ENCODE measurements at places on chromosomes 4 and X. TPM values are rescaled to one million over a fixed set of nuclear protein-coding genes. Genes with fewer than 3 reads are reported as not detected.

TMPRSS11F gene
- total RNA-seq: 0.31 TPM

SLC26A1 gene
- 2.8 TPM for total RNA-seq

IL21 gene
- not detected for total RNA-seq

PRDM5 gene
- total RNA-seq: 15.7 TPM

ADH4 gene
- total RNA-seq: 3.7 TPM

CCKAR gene
- total RNA-seq: 4.3 TPM

AFP gene
- total RNA-seq: 67.6 TPM

FHL1 gene
- 4.4 TPM for total RNA-seq

PDLIM5 gene
- 76.7 TPM for total RNA-seq

TBC1D25 gene
- total RNA-seq: 12.8 TPM

MAGEB18 gene
- not detected for total RNA-seq

SMIM43 gene
- 0.60 TPM for total RNA-seq

ARL9 gene
- total RNA-seq: 1.1 TPM

SLC6A8 gene
- 19.9 TPM for total RNA-seq

LGI2 gene
- 1.1 TPM for total RNA-seq

CT45A2 gene
- not detected for total RNA-seq

BTC gene
- total RNA-seq: 1.4 TPM

FAM241A gene
- 0.70 TPM for total RNA-seq

STAP1 gene
- not detected for total RNA-seq

Data from type B pancreatic cell (in vitro differentiated cells).